CD8-positive, alpha-beta T cell (primary cell): ENCODE measurements at places on chromosomes 11 and 22. TPM values are rescaled to one million over a fixed set of nuclear protein-coding genes. Genes with fewer than 3 reads are reported as not detected.

Gene RASSF10
- total RNA-seq = not detected

Gene LDHA
- total RNA-seq = 366 TPM

Gene MGAT3
- not detected for total RNA-seq

Gene NLRP10
- total RNA-seq = not detected

Gene GAL3ST1
- not detected for total RNA-seq

Gene KDM4D
- not detected for total RNA-seq

Gene USP2
- 3.4 TPM for total RNA-seq

Gene CARNS1
- 12.1 TPM for total RNA-seq

Gene RAC2
- total RNA-seq = 159 TPM

Gene SCGB1A1
- not detected for total RNA-seq

Gene LRRC74B
- not detected for total RNA-seq

Gene UPB1
- total RNA-seq = 3.7 TPM

Gene MUC5AC
- not detected for total RNA-seq

Gene RAG2
- total RNA-seq = not detected

Gene ARFGAP3
- 25.4 TPM for total RNA-seq

Gene MMP1
- not detected for total RNA-seq

Gene ACR
- not detected for total RNA-seq

Gene PTPRJ
- total RNA-seq = 31.4 TPM

Gene GRM5
- not detected for total RNA-seq

Gene OR8G1
- total RNA-seq = not detected

Gene C11orf87
- not detected for total RNA-seq

Gene ST13
- 160 TPM for total RNA-seq

Gene OR51E1
- not detected for total RNA-seq

Gene NAT10
- total RNA-seq = 59.6 TPM

Gene FUT4
- 5.2 TPM for total RNA-seq

Gene F2
- total RNA-seq = not detected

Gene RNF215
- 7.4 TPM for total RNA-seq

Gene RIMBP3B
- 0.17 TPM for total RNA-seq

Gene PPP2R5B
- total RNA-seq = 18.0 TPM

Gene CDON
- 1.1 TPM for total RNA-seq

Gene NCR3LG1
- total RNA-seq = 11.2 TPM

Gene DTX4
- 0.97 TPM for total RNA-seq

Gene RFPL3
- total RNA-seq = not detected

Gene OR52H1
- total RNA-seq = not detected

Gene TRIM29
- not detected for total RNA-seq

Gene DEUP1
- total RNA-seq = not detected

Gene ZNF143
- 15.4 TPM for total RNA-seq

Gene KCNC1
- not detected for total RNA-seq

Gene TREH
- not detected for total RNA-seq

Gene FOSL1
- 2.0 TPM for total RNA-seq

Gene APBB1
- 147 TPM for total RNA-seq

Gene MS4A6E
- not detected for total RNA-seq

Gene OR5M11
- not detected for total RNA-seq

Gene CARD10
- not detected for total RNA-seq

Gene IGF2
- not detected for total RNA-seq

Gene OR5W2
- not detected for total RNA-seq

Gene LTBP3
- 246 TPM for total RNA-seq

Gene USH1C
- total RNA-seq = not detected

Gene RAG1
- 0.08 TPM for total RNA-seq

Gene TMEM191B
- 1.8 TPM for total RNA-seq

Gene ACTN3
- total RNA-seq = 0.27 TPM

Gene NECTIN1
- 6.4 TPM for total RNA-seq

Gene PATE2
- total RNA-seq = not detected

Gene WNT7B
- total RNA-seq = not detected

Gene LRRC10B
- not detected for total RNA-seq

Gene DGCR6
- total RNA-seq = 20.0 TPM
